ENCODE measurements at places on chromosomes 3 and 15.

GRCh38 chr3:160931474-160931873, 173.7 kb downstream of the B3GALNT1 start:
- no peak for DNase-seq

DNA sequence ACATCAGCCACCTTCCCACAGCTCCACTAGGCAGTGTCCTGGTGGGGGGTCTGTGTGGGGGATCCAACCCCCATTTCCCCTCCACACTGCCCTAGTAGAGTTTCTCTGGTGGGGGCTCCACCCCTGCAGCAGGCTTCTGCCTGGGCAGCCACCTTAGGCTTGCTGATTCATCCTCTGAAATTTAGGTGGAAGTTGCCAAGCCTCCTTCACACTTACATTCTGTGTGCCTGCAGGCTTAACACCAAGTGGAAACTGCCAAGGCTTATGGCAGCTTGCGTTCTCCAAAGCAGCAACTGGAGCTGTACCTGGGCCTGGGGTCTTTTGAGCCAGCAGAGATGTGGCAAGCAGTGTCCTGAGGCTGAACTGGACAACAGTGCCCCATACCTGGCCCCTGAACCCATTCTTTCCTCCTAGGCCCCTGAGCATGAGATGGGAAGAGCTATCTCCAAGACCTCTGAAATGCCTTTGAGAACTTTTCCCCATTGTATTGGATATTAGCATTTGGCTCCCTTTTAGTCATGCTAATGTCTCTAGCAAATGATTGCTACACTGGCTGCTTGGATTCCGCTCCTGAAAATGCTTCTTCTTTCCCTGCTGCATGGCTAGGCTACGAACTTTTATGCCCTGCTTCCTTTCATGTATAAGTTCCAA, 32.5 kb downstream of the CPN2 start:
- no peak for DNase-seq

DNA sequence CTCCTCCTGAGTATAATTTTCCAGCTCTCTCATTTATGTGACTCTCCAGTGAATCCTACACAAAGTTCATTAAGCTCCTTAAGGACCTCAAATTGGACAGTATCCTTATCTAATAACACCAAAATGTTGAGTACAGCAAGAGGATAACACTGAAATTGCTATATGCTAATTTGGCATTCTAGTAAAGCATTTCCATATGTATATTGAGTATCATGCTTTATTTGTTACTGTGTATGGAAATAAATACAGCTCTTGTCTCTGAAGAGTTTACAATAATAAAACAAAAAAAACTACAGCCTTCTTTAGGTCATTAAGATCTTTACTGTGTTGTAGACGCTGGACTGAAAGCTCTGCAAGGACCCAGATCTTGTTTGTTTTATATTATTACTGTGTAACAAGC, 1341.3 kb downstream of the ROBO1 start:
- no peak for DNase-seq

DNA sequence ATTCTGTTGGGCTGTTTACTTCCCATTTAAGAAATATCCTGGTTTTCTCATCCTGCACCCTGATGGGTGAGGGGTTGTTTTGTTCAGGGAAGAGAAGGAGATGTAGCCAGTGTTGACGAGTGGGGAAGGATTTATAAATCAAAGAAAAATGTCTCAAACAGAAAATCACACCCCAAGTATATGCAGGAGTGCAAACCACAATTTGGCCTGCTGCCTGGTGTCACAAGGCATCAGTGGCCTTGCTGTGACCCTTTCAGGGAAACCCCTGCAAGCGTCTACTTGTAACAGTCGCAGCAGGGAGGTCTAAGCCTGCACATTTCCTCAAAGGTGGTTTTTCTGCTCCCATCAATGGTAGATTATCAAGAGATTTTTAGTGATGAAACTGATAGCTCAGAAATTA, 132.6 kb upstream of the LRRN1 start:
- no peak for DNase-seq

DNA sequence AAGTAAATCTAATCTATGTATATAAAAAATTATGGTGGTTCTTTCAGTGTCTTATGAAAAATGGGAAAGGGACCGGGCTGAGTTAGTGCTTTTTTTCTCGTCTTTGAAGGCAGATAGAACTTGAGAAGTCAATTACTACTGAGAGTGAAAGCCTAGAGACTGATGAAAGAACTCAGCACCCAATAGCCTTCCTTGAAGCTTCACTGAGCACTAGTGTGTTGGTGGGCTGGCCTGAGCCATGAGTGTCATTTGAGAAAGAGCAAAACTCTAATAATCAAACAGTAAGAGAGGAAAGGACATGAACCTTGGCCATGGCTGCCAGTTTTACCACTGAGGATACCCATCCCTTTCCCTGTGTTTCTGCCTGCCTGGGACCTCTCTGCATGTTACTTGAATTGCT, 428.3 kb upstream of the RASGRP1 start:
- DNase-seq, result no peak

GRCh38 chr3:42061713-42062380, 29.3 kb upstream of the TRAK1 start:
- DNase-seq, result no peak
